ENCODE measurements at places on chromosomes 7 and 10.

DNA sequence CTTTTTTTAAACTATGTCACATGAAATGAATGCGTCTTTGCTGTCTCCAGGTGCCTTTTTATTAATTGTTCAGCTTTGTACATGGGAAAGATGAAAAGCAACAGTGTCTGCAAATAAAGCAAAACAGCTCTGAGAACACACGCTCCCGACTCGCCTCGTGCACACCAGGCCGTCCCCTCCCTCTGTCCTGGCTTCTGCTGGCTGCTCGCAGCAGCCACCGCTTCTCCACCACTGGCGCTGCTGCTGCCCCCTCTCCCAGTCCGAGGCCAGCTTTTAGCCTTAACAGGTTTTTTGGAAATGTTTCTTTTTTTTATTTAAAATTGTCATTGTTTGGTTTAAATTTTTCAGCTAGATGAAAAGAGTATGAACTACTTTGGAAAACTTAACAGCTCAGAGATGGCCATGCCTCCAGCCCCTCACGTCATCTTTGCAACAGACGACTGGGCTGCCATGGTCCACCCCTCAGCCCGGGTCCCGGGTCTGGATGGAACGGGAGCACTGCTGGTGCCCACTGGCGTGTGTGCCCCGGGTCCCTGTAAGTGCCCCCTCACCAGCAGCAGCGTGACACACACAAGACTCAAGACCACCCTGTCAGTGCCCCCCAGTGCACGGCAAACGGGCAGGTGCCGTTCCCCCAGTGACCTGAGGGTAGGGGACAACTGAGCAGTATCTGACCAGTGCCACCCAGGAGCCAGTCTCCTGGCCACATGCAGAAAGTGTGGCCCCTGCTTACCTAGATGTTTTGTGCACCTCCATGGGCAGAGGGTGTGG, 415.6 kb upstream of the FOXK1 start:
- no peak for DNase-seq

GRCh38 chr10:52337225-52337624, 23.1 kb downstream of the DKK1 start:
- no peak for DNase-seq

DNA sequence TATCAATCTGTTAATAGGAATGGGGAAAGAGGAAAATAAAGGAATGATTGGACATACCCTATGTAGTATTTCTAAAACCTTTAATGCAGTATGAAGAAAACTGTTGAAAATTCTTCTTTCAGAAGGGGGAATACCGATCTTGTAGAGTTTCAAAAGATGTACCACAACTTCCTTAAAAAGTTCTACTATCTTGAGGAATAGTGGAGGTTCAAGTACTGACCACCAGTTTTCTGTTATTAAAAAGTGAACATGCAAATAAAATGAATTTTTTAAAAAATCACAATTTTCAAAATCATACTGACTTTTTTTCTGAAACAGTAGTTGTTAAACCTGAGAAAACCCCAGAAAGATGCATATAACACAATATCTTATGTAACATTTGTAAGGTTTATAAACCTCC, 86.5 kb downstream of the HERC4 start:
- no peak for DNase-seq

DNA sequence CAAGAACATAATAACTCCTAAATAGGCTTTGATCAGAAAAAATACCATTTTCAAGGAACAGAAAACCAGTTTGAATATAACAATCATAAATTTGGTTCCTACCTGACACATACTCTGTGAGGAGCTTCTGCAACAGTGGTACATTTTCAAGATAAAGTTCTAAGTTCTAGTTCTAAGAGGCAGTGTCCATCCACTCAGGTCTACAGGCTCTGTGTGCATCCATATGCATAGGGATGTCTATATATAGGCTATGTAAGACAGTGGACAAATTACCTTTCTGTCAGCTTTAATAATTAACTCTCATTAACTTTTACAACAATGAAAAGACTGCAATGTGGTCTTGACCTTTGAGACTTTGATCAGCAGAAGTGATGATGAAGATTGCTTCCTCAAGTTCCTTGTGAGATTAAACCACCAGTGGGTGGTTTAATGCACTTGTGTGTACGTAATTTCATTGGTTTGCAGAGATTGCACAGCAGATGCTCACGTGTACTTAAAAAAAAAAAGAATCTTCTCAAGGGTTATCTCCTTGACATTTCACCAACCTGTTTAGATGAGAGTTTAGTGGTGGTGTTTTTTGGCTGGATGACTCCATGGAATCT, at the start of gene SLC26A3:
TSS of gene SLC26A3 (minus strand) at position 215 of the 602 bp plus-strand sequence. CDS start 8,714 bp downstream, outside the sequence.
- no peak for DNase-seq

- DNase-seq = no peak
Measured at GRCh38 chr10:49567810-49568209, 28.9 kb upstream of the ERCC6 start.

- no peak for DNase-seq
Measured at GRCh38 chr7:159078193-159078910, 66.3 kb downstream of the VIPR2 start.

- no peak for DNase-seq
Measured at GRCh38 chr10:42962110-42962901, 114.6 kb upstream of the RET start.

DNA sequence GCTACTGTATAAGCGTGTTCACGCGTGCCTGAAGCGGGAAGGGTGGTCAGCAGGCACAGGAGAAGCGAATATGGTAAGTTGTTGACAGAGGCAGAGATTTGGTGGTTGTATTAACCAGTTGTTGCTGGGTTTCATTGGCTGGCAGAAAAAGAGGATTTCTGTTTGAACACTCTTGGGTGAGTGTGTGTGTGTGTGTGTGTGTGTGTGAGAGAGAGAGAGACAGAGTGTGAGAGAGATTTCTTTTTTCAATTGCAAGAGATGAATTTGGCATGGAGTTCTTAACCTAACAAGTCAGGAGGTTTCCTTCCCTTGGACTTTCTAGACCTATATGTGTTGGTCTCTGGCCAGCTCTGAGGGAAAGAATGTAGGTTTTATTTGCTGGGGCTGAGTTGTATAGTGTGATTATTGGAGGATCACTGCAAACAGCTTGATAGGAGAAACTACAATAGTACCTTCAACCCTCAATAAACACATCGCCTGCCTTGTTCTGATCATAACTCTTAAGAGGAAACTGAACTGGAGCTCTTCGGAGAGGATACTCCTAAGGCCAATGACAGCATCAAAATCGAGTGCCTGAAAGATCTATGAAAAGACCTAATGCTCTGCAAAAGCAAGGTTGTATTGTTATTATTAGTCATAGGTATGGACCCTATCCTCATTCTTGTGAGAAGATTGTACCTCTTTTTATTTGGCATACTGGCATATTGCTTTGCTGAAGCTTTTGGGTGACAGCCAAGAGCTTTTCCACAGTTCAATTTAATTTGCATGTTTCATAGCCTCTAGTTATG, 1.2 kb downstream of the MCU start:
- DNase-seq = no peak

DNA sequence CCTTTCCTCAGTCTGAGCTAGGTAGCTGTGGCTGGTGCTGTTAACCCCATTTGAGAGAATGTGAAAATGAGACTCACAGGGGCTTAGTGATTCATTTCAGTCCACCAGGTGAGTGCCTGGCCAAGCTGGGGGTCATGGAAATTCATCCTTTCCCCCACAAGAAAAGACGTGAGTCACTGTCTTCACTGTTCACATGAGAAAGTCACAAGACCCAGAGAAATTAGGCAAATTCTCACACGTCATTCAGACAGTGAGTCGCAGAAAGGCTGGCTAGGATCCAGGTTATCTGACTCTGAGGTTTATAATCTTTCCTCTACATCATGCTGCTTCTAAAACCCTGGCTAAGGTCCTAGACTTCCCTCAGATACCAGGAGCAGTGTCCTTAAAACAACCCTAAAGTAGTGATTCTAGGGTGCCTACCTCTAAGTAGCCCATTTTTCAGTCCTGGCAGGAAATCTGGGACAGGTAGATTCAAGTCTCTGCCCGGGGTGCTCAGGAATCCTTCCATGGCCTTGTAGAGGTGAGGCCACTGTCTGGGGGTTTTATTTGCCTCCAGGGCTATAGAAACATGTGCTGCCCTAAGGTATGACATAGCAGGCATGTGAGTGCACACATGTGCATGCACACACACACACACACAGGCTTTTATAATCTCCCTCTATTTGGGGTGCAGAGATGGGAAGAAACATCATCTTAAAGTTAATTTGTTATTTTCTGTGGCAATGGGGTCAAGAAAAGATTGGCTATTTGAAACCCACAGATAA, 427.9 kb upstream of the CELF2 start:
- DNase-seq = no peak

DNA sequence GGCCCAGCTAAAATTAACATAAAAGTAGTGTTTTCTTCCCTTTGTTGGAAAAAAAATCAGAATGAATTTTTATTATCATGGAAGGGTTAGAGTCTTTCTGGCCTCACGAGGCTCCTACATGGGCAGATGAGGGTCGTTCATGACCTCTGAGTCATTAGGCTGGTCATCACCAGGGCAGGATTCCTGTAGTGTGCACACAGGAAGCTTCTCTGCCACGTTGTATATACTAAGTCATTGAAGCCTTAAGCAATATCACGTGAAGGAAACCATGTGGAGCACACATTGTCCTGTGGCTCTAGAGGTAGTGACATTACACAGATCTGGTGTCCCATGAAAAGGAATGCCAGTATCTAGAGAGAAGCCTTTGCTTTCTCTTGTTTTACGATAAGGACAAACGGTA, 84.7 kb upstream of the C1QL3 start:
- DNase-seq = no peak

GRCh38 chr7:35258868-35259522, 5.1 kb upstream of the TBX20 start:
- no peak for DNase-seq

Measured in NCI-H2081 treated with DMSO at 0.1 percent for 48 hours (cell line).